Tibial nerve (tissue), 4 donors: ENCODE measurements at places on chromosomes 3 and 15. TPM values are rescaled to one million over a fixed set of nuclear protein-coding genes. Genes with fewer than 3 reads are reported as not detected.
A peak's percentile ranks its signal among the peaks of the same experiment; 100 is the strongest.

- DNase-seq: no peak
These were observed 46.0 kb upstream of the CD47 start for GRCh38 chr3:108136561-108137459.

- DNase-seq: no peak
These were observed 488.4 kb upstream of the UBE2E2 start for GRCh38 chr3:22714749-22715148.

GRCh38 chr3:185677146-185677829, 91.2 kb downstream of the SENP2 start:
- no peak for DNase-seq

GRCh38 chr3:146218880-146219866, 31.7 kb downstream of the PLSCR4 start:
- no peak for DNase-seq

- no peak for DNase-seq
These were observed 29.0 kb upstream of the HHATL start for GRCh38 chr3:42731476-42732195.

DNA sequence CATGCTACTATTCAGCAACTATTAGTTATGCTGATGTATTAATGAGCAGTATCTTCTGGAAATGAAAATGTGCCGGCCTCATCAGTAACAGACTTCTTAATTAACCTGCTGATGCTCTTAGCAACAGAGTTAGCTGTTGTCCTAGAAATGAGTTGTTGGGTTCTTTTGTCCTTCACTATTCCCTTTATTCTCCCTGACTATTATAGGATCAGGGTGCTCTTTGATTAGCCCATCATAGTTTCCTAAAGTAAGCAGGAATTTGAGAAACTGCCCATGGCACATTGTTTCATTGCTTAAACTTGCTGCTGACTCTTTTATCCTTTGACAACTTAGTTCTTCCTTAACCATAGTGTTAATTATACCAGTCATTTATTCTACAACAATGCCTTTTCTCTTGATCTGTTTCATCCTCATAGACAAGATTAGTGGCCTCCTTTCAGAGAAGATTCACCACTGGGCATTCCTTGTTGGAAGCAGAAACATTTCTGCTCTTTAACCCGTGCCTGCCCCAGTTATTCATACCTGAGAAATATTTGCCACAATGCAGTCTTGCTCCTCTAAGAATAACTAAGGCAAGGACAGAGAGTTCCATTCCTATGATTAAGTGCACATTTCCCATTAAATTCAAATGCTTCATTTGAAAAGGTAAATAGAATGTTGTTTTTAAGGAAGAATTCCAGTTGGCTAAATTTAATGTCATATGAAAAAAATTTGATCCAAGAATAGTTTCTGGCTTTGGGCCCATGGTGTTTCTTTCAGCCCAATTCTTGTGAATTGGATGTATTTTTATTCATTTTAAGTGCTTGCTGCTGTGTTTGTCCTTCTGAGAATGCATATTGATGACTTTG, 573.3 kb upstream of the TBL1XR1 start:
- no peak for DNase-seq

DNA sequence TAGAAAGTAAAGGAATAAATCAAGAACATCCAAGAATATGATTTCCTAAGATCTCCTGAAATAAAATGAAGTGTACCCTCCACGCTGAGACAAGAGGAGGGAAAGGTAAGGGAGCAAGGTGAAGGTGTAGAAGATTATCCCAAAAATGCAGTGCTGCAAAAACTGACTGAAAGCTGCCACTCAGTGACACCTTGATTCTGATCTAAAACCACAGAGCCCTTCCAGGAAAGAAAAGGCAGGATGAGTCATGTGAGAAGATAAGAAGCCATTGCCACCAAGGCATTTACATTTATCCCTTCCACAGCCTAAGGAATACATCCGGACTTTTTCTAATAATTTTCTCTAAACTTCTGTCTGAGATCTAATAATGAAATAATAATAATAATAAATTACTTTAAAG, 49.9 kb downstream of the IGSF11 start:
- DNase-seq: no peak

DNA sequence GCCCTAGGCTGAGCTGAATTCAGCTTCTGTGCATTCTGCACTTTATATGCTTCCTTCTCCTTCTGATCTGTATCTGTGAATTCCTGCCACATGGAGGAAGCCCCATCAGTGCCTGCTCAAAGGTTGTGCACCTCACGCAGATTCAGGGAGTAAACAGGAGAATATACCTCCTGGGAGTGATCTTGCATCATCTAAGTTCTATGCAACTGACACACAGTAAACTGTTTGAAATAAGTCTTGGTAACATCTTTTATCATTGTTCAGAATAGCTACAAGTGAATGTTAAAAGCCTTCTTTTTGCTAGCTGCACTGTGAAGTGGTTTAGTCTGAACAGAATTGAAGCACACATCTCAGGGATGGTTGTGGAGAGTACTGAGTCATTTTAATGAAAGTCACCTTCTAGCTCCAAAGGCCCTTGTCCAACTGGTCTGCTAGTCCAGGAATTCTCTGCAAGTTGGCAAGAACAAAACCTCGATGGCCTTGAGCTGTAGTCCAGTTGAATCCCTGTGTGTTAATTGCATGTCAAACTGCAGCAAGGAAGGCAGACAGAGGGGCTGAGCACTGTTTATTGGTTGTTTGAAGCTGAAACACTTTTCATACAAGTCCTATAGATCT, 215.0 kb downstream of the WNT5A start:
- DNase-seq: no peak

GRCh38 chr15:43881944-43882343, 55.1 kb downstream of the WDR76 start:
- DNase-seq: no peak

- DNase-seq: no peak
These were observed 3.6 kb upstream of the NCK1 start for GRCh38 chr3:136858381-136858780.

- no peak for DNase-seq
These were observed 82.7 kb downstream of the TMEM39A start for GRCh38 chr3:119380697-119381096.

DNA sequence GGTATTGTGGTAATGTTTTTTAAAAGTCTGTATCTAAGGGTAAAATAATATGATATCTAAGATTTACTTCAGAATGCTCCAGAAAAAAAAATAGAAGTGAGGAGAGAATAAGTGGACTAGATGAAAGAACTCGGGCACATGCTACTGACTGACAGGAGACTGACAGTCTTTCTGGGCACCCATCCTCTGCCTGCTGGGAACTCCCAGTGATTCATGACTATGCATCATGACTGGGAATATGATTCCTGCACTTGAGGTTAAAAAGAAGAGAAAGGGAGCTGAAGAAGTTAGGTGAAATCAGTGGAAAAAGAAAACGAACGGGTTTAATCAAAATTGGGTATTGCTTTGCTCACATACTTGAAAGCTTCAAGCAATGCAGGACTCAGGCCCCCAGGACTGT, 35.7 kb upstream of the SPSB4 start:
- DNase-seq: no peak

DNA sequence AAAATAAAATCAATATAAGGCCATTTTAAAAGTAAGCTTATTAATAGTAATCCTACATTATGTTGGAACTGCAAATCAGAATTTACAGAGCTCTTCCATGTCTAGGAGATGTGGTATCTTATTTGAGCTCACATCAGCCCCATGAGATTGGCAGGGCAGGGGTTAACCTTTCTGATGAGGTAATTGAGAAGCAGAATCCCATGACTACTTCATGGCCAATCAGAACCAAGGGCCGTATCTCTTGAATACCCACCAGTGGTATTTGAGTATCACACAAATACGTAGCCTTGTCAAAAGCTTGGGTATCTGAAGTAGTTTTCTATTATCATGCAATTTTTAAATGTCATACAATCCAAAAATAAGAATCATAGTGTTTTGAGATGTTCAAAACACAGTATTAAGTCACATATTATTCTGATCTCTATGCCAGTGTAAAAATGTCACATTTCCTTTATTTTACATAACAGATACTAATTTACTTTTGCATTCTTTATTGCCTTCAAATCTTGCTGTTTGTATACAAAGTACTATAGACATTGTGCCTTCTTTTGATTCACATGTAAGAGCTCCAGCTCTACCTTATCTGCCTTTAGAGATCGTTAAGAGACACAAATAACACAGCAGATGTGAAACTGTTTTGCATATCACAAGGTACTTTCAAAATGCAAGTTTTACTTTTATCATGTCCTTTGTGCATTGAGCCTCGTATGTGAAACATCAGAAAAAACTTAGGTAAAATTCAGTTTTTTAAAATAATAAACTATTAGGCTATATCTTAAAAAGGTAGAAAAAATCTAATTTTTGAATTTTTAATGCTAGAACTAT, 251.7 kb upstream of the GOLGA6L4 start:
- DNase-seq: no peak

DNA sequence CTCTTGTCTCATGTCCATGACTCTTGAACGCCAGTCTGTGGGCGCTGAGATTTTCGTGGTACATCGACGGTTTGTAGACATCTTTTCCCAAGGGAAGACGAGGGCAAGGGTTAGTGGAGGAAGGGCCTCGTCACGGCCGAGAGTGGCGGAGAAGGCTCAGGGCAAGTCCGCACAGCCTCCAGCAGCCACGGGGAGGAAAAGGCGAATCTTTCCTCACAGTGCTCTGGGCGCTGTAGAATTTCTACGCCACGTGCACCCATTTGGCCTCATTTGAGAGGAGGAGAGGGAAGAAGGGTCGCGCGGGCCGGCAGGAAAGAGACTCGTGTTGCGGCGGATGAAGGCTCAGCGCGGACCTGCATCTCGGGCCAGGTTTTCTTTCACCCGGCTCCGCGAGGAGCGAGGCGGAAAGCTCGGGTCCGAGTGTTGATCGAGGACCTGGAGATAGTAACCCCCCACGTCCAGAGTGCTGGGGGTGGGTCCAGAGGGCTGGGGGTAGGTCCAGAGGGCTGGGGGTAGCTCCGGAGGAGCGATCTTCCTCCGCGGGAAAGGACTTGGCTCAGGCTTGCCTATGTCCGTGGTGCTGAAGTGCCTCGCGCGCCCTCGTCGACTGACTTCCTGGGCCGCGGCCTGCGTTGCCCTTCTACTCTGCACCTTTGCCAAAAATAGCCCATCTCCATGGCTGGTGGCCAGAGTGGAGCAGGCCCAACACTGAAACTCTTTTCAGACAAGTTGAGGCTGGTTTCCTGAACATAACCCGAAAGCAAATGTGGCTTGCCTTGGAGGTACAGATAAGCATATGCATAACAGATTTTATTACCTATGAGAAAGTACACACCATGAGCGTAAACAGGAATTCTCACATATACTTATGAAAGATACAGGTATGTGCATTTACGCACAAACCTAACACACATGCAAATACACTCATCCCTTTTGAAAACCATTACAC, 1.1 kb downstream of the SLC35G2 start:
- DNase-seq: peak; percentile 18

DNA sequence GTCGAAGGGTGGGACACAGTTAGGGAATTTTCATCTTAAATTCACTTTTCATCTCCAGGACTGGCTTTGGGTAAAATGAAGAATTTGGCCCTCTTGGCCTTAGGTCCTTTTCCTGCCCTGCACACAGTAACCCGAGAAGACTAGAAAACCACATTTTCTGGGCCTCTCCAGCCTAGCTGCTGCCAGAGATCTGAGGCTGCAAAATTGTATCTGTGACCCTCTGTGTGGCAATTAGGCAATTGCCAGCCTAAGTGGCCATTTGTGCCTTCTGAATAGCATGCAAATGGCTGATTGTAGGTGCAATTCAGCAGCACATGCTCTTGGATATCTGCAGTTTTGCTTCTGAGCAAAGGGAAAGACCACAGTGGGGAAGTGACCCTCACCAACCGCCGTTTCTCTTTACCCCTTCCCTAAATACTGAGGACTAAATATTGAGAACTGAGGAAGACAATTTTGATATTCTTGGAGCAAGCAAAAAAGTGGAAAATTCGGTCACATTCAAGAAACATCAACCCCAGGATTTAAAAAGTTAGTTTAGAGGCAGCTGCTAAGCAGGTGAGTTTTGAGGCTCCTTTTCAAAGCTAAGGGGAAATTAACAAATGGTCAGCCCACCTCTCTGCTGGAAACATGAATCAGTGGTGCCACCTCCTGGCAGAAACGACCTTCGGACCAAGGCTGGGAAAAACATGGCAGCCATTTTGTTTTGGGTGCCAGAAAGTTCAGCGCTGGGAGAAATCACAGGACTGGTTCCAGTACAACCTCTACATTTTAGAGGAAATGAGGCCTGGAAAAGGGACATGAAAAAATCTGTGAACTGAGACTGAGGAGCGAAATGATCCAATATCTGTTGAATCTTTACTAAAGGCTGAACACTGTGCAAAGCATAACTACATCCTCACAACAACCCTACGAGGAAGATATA, 56.6 kb upstream of the PRTG start:
- peak; percentile 14 for DNase-seq

GRCh38 chr3:42486814-42487565, 15.5 kb upstream of the VIPR1 start:
- no peak for DNase-seq

GRCh38 chr3:97930018-97930417, 42.2 kb downstream of the RIOX2 start:
- DNase-seq: no peak

DNA sequence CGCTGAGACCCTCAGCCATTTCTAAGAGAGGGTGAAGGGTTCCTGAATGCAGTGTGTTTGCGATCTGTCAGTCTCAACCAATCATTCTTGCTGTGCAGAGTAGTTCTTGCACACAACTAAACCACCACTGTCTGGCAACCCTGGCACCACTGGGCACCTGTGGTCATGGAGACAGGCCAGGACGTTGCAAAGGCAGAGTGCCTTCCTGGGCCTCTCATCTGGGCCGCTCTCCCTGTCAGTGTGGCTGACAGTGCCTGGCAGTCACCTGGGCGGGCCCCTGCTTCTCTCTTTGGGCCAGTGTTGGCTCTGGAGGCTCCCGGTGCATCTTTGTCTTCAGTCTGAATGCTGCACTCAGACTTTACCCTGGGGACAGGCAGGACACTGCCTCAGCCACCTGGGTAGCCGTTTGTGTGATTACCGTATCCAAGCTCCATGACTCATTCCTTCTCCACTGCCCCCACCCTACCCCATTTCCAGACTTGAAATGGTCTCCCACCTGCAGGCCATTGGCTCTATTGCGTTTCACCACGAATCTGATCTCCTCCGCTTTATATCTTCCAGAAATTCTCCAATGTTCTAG, 104.6 kb upstream of the KLF13 start:
- DNase-seq: no peak

GRCh38 chr3:42714171-42714852, 11.7 kb upstream of the HHATL start:
- DNase-seq: no peak

GRCh38 chr3:60036803-60037202, 987.0 kb upstream of the CFAP20DC start:
- DNase-seq: no peak

DNA sequence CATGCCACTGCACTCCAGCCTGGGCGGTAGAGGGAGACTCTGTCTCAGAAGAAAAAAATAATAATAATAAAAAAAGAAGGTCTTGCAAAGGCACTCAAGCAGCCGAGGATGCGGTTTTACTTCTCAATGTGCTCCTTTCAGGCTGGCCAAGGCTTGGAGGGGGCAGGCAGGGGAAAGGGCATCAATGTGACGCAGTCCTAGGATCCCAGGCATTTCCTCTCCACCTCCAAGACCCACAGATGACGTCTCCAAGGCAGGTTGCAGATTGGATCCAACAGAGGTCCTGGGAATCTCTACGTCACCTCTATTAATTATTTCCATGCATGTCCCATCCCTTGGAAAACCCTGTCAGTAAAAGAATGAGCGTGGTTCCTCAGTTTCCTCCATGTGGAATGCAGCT, 56.2 kb downstream of the FAM43A start:
- no peak for DNase-seq

- DNase-seq: peak; percentile 60
These were observed 23.5 kb downstream of the DNAH1 start for GRCh38 chr3:52339612-52340011.

CHRD gene
- total RNA-seq: 29.7 TPM

TJP1 gene
- total RNA-seq: 416 TPM

HRG gene
- total RNA-seq: not detected

GPR149 gene
- total RNA-seq: not detected

PTX3 gene
- total RNA-seq: 10.4 TPM
